ENCODE measurements at places on chromosomes 4 and X. TPM values are rescaled to one million over a fixed set of nuclear protein-coding genes. Genes with fewer than 3 reads are reported as not detected.

The XK gene
- total RNA-seq: 0.39 TPM

The UGT2B7 gene
- 0.16 TPM for total RNA-seq

The MAGEA2 gene
- total RNA-seq: not detected

The FMR1NB gene
- not detected for total RNA-seq

The VCX3B gene
- total RNA-seq: not detected

The SORCS2 gene
- 5.2 TPM for total RNA-seq

The BEX5 gene
- not detected for total RNA-seq

The ADGRG2 gene
- 6.2 TPM for total RNA-seq

The FHDC1 gene
- total RNA-seq: 0.33 TPM

The GAGE13 gene
- total RNA-seq: not detected

The INTS12 gene
- 19.0 TPM for total RNA-seq

The NR3C2 gene
- not detected for total RNA-seq

The CYLC1 gene
- total RNA-seq: not detected

The JCHAIN gene
- total RNA-seq: 0.19 TPM

The DNAAF6 gene
- total RNA-seq: not detected

The CT45A1 gene
- not detected for total RNA-seq

The NWD2 gene
- total RNA-seq: not detected

The REPS2 gene
- 0.87 TPM for total RNA-seq

The ZMYM3 gene
- 13.1 TPM for total RNA-seq

The RHOXF1 gene
- total RNA-seq: not detected

The OTUD6A gene
- not detected for total RNA-seq

The MGST2 gene
- total RNA-seq: 53.0 TPM

The UGT2B11 gene
- total RNA-seq: not detected

The TEX13C gene
- total RNA-seq: not detected

The EVC2 gene
- 2.3 TPM for total RNA-seq

The P2RY4 gene
- not detected for total RNA-seq

The MMRN1 gene
- total RNA-seq: not detected

The SOX3 gene
- total RNA-seq: not detected

The SULT1B1 gene
- total RNA-seq: not detected

The XG gene
- not detected for total RNA-seq

The NIPAL1 gene
- total RNA-seq: 1.2 TPM

The PTPN13 gene
- total RNA-seq: 5.1 TPM

The PF4V1 gene
- total RNA-seq: not detected

The ANOS1 gene
- 0.06 TPM for total RNA-seq

The INPP4B gene
- total RNA-seq: 5.0 TPM

The UGT2B15 gene
- total RNA-seq: 0.14 TPM

The RPS6KA3 gene
- 58.3 TPM for total RNA-seq

The SERPINA7 gene
- not detected for total RNA-seq

The USP53 gene
- total RNA-seq: 9.2 TPM

The NXF2 gene
- total RNA-seq: not detected

The FAM114A1 gene
- total RNA-seq: 24.2 TPM

The UGT8 gene
- total RNA-seq: 0.13 TPM

The SMIM10 gene
- not detected for total RNA-seq

The ARR3 gene
- total RNA-seq: not detected
